HFFc6 (cell line): ENCODE measurements at places on chromosomes 7 and 10.

GRCh38 chr10:18976696-18977251 is 71.8 kb upstream of the MALRD1 start:
- no peak for DNase-seq

DNA sequence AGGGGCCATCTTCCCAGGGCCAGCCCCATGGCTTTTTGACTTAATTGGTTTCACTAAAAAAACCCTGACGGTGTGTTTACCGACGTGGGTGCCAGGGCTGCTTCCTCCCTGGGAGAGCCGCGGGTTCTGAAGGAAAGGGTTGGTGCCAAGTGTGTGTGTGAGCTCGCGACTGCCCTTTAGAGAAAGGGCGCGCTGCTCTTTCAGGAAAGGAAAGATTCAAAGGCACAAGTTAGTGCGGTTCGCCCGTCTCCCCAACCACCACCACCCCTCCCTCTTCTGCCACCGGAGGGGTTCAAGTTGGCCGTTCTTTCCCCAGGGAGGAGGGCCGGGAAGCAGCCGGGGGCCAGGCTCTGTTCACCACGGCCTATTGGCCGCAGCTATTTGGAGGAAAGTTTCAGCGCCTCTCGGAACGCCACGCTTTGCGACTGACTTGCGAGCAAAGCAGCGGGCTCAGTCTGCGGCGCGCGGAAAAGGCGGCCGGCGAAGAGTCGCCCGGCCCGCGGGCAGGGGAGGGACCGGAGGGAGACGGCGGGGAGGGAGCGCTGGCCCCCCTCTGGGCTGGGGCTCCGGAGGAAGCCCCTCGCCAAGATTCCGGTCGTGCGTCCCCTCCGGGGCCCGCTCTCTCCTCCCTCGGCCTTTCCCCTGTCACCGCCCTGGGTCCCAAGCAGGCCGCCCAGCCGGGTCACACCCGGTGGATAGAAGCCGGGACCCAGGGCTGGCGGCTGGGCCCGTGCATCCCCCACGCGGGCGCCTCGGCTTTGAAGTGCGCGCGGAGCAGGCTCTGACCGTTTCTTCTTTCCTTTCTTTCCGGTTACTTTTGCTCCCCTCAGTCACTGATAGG is 165.9 kb upstream of the PPP1R3A start:
- DNase-seq = no peak

GRCh38 chr10:49518982-49519578 is 19.8 kb downstream of the ERCC6 start:
- peak; percentile 39 for DNase-seq

DNA sequence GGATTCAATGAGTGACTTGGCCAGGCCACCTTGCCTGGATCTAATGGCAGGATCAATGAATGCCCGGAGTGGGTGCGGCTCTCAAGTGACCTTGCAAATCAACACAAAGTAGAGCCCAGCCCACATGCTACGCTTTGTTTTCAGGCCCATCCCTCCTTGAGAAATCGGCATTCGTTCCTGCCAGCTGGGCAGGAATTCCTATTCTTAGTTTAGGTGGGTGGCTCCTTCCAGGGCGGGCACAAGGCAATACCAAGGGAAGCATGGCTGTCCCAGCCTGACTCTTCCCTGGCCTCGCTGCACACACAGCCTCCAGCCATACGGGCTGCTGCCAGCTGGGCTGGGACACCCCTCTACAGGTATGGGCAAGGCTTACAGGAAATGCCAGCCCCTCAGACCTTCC is 119.3 kb downstream of the SH3PXD2A start:
- DNase-seq = no peak

GRCh38 chr10:125878957-125879835 is 1.9 kb downstream of the DHX32 start:
- peak; percentile 89 for DNase-seq

DNA sequence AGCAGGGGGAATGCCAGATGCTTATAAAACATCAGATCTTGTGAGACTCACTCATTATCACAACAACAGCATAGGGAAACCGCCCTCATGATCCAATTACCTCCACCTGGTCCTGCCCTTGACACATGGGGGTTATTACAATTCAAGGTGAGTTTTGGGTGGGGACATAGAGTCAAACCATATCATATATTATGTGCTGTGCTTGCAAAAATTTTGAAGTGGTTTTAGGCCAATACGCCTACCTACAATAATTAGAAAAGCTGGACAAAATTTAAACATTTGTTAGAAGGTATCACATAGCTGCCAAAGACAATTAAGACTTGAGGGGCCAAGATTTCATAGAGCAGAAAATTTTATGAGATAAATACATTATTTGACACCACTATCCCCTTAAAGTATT is 29.5 kb downstream of the NPSR1 start:
- no peak for DNase-seq
